ENCODE measurements at places on chromosomes 4 and X.

DNA sequence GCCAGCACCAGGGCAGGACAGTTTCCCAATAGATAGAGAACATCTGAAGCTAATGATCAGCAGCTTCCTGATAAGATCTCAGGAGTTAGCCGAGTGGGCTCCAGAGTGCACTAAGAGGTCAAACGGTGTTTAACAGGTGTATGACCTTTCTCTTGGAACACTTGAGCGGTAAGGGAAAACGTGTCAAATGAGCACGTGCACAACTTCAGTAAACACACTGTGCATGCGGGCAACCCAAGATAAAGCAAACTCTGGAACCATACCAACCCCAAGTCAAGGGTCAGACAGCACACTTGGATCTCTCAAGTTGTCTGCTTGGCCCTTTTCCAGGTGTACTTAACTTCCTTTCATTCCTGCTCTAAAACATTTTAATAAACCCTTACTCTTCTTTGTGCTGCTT is 1941.5 kb upstream of the PCDH10 start:
- no peak for DNase-seq

- DNase-seq = no peak
These were observed 123.9 kb upstream of the NAP1L5 start for GRCh38 chr4:88821522-88821921.

- no peak for DNase-seq
These were observed 166.1 kb upstream of the NUDT6 start for GRCh38 chr4:123088501-123088900.

GRCh38 chr4:8539661-8540060 is 40.5 kb upstream of the GPR78 start:
- no peak for DNase-seq

GRCh38 chrX:63686878-63687714 is 97.9 kb downstream of the ARHGEF9 start:
- no peak for DNase-seq

DNA sequence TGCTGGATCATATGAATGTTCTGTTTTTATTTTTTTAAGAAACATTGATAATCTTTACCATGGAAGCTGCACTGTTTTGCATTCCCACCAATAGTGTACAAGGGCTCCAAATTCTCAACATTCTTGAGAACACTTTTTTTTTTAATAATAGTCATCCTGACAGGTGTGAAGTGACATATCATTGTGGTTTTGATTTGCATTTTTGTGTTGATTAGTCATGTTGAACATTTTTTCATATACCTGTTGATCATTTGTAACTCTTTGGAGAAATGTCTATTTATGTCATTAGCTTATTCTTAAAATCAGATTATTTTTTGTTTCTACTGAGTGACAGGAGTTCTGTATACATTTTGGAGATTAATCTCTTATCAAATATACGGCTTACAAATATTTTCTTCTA is 408.5 kb downstream of the GLUD2 start:
- no peak for DNase-seq

DNA sequence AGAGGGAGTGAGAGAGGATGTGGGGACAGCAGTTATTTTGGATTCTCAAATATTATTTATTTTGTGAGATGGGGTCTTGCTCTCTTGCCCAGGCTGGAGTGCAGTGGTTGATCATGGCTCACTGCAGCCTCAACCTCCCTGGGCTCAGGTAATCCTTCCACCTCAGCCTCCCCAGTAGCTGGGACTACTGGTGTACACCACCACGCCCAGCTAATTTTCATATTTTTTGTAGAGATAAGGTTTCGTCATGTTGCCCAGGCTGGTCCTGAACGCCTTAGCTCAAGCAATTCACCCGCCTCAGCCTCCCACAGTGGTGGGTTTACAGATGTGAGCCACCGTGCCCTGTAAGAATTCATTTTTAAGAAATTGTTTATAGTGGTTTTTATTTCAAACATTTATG is 61.2 kb downstream of the FHDC1 start:
- no peak for DNase-seq

DNA sequence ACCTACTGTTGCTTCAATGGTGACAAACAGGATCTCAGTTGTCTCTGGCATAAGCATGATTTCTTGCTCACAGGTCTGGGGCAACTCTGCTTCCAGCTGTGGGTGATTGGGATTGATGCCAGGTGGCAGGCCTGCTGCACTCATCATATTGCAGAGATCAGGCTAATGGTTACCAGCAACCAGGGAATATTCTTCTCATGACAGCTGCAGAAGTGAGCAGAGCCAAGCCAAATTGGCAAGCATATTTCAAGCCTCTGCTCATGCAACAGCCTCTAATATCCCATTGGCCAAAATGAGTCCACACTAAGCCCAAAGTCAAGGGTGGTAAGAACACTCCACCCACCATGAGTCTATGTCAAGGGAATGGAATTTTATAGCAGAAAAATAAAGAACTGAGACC is 26.7 kb upstream of the TBC1D19 start:
- no peak for DNase-seq

DNA sequence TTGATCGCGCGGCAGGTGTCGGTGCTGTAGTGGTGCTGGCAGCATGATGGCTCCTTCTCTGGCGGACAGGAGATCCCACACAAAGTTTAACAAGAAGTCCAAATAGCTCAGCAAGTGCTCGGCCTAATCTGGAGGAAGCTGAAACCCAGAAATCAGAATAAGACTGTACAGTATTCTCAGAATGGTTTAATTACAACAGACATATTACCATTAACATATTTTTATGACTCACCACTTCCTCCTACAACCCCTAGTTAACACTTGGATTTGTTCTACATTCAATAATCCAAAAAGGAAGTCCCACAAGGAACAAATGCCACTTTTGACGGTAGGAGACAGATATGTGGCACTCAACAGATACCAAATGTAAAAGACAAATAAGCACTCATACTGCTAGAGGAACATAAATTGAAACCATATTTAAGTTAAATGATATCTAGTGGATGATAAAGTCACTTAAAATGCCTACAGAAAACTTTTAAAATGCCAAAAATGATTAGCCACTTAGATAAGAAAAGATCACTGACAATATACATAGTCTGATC is 91.2 kb downstream of the HUWE1 start:
- no peak for DNase-seq

- no peak for DNase-seq
These were observed 983.7 kb downstream of the RAB28 start for GRCh38 chr4:12500409-12500808.

GRCh38 chr4:135976860-135977259 is 1555.4 kb downstream of the PCDH18 start:
- no peak for DNase-seq

DNA sequence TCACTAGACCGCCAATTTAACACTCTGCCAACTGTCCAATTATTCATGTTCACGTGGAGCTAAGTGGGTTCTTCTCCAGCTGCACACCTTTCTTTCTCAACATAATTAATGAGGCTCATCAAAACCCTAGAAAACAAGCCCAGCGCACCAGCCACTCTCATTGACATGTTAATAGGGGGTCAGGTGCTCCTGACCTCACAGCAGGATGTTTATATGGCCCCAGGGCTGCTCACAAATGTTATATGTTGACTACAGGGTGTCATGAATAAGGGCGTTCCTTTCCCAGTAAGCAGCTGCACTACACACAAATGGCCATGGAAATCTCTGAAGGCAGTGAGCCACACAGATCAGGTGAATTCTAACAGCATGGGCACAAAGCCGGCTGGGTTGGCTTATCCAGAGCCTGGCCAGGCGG is 209.8 kb downstream of the MGST2 start:
- peak; percentile 67 for DNase-seq

DNA sequence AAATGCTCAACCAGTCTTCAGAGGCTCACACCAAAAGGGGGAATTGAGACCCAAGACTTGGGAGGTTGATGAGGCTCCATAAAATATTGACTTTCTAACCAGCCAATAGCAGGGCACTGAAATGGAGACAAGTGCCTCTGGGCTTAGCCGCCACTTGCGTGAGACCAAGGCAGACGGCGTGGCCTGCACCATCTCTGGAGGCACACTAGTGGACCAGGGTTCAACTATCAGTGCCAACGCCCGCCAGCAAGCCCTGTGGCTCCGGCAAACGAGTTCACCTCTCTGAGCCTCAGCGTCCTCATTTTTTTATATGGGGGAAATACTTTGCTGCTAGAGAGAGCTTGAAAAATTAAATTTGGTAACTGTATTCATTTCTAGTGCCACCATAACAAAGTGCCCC is 50.3 kb downstream of the PPP2R2C start:
- no peak for DNase-seq

- DNase-seq = no peak
These were observed 110.0 kb downstream of the CBR4 start for GRCh38 chr4:168900080-168900479.

GRCh38 chr4:99341426-99341825 is 11.1 kb downstream of the ADH1C start:
- DNase-seq = no peak

DNA sequence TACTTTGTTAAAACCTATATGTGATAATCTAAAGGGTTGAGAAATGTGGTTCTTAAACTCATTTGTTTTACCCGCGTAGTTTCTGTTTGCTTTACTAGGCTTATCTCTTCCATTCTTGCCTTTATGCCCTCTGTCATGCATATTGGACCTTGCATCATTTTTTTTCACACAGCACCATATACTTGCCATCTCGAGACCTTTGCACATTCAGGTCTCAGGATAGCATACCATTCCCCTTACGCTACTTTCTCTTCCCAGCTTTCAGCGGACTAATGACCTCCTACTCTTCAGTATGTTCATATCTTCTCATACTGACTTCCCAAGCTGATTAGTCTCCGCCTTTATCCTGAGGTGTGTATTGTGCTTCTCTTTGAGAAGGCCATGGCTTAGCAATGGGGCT is 40.5 kb downstream of the USP38 start:
- no peak for DNase-seq

- no peak for DNase-seq
These were observed 54.3 kb downstream of the CHST7 start for GRCh38 chrX:46627711-46628419.

- DNase-seq = no peak
These were observed 58.5 kb upstream of the CLCN4 start for GRCh38 chrX:10098270-10098713.
